ENCODE measurements at places on chromosomes 4 and X.

GRCh38 chrX:48935301-48935670, 16.5 kb upstream of the PIM2 start:
- DNase-seq, result no peak

GRCh38 chr4:90946945-90947344, 819.8 kb downstream of the CCSER1 start:
- no peak for DNase-seq

- no peak for DNase-seq
Measured at GRCh38 chr4:86367577-86367976, 7.7 kb upstream of the MAPK10 start.

GRCh38 chr4:103719830-103720207, at the start of gene TACR3:
Gene TACR3 (minus strand): TSS chr4:103719985. CDS start chr4:103719675, 310 bp downstream.
- no peak for DNase-seq

DNA sequence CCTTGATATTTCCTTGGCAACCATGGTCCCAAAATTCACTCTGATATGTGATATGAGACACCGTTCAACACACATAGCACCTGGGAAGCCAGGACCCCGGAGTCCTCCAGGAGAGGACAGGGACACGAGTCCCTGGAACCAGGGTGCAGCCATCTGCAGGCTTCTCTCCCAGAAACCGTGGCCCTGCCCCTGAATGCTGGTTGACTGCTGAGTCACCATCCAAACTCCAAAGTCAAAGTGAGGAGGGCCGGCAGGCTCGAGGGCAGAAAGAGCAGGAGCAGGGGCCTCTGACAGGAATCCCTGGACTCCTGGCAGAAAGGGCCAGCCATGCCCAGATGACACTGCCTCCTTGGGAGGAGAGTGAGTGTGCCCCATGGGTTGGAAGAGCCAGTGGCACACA, 6.9 kb upstream of the PNMA6A start:
- DNase-seq, result no peak

- no peak for DNase-seq
Measured at GRCh38 chrX:140503714-140504351, 1.0 kb downstream of the SOX3 start.

Data from HuH-7.5 (cell line).